Chondrocyte (in vitro differentiated cells): ENCODE measurements at places on chromosomes 5 and 9.

- peak; percentile 92 for DNase-seq
Measured at GRCh38 chr9:35690614-35691333, 1.0 kb upstream of the TPM2 start.

GRCh38 chr5:83387041-83387440, 84.5 kb upstream of the VCAN start:
- no peak for DNase-seq

DNA sequence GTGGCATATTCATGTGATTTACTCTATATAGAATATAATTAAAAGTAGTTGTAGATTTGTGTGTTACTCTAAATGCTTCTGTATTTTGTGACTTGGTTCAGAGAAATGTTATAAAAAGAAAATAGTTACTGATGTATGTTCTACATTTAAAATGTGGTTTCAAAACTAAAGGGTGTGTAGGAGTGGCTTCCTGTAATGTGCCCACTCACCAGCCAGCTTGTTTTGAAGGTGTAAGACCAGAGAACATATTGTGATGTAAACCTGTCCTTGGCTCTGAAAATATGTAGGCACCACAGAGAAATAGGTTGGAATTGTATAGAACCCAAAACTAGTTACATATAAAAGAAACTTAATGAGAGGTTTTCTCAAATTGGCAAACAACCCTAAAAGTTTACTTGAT, 51.2 kb upstream of the ARRDC3 start:
- DNase-seq: no peak

GRCh38 chr5:53025487-53025886, 36.3 kb downstream of the ITGA2 start:
- DNase-seq: no peak

GRCh38 chr5:33675958-33676464, 215.8 kb downstream of the ADAMTS12 start:
- no peak for DNase-seq

- no peak for DNase-seq
Measured at GRCh38 chr5:101877451-101877850, 418.6 kb downstream of the SLCO4C1 start.
